ENCODE measurements at places on chromosomes 16 and 17.

GRCh38 chr17:3893720-3894116 is 865 bp upstream of the CAMKK1 start:
- no peak for DNase-seq

GRCh38 chr17:4850246-4850645 is 17.1 kb downstream of the MINK1 start:
- no peak for DNase-seq

DNA sequence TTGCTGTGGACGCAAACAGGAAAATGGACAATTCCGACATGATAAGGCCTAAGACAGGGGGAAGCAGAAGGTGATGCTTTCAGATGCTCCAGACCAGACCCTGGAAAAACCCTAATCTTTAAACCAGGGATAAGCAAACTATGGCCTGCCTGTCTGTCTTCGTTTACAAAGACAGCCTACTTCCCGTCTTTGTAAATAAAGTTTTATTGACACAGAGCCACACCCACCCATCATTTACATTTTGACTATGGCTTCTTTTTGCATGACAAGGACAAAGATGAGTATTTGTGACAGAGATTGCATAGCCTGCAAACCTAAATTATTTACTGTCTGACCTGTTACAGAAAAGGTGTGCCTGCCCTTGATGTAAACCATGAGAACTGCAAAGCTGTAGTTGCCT is 177.9 kb downstream of the WSCD1 start:
- peak; percentile 34 for DNase-seq

DNA sequence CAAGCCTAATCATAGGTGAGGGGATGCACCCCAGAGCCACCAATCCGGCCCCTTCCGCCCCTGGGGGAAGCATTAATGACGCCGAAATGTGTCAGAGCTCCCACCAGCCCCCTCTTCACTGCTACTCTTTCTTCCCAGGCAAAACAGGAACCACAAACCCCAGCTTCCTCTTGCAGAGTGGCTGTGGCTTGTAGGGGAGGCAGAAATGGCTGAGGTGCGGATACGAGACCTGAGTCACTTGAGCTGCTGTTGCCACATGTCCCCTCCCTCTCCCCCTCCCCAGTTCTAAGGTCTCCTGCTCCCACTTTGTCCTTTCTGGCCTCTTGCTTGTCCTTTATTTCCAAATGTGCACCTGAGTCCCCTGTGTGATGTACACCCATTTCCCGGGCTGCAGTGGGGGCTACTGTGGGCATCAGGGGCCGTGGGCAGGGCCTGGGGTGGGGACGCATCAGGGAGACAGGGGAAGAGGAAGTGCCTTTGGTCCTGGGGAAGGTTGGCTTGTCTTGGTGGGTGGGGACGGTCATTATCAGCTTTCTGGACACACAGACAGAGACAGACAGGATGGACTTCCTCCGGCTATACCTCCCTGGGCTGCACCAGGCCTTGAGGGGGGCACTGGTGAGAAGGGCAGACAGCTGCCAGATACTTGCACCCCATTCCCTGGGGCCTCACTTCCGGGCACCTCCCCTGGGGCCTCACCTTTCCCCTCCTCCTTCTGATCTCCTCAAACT is at the start of gene APOBR:
TSS of gene APOBR (plus strand) at position 523 of the 731 bp plus-strand sequence. CDS start at position 562, 39 bp downstream.
- DNase-seq: no peak

- no peak for DNase-seq
Observed at GRCh38 chr17:80925688-80926335, 65.8 kb upstream of the CHMP6 start.

DNA sequence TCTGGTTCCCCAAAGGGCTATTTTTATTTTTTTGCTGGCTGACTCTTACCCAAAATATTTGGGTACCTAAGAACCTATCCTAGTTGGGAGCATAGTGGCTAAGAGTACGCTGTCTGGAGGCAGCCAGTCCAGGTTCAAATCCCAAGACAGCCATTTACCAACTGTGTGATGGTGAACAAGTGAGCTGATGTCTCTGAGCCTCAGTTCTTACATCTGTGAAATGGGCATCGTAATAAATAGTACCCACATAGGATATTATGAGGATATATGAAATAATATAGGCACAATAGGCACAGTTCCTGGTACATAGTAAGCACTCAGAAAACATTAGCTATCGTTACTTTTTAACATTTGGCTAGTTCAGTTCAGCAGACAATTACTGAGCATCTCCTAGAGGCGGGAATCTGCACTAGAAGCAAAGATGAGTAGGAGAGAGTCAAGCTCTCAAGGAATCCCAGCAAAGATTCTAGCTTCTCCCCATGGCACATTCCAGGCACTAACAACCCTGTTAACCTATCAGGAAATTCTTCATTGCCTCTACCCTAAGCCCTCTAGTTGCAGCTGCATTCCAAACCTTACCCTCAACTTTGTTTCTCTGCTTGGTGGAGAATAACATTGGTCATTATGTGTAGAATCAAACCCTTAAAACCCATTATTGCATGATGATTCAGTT is 31.6 kb downstream of the GPR139 start:
- no peak for DNase-seq

DNA sequence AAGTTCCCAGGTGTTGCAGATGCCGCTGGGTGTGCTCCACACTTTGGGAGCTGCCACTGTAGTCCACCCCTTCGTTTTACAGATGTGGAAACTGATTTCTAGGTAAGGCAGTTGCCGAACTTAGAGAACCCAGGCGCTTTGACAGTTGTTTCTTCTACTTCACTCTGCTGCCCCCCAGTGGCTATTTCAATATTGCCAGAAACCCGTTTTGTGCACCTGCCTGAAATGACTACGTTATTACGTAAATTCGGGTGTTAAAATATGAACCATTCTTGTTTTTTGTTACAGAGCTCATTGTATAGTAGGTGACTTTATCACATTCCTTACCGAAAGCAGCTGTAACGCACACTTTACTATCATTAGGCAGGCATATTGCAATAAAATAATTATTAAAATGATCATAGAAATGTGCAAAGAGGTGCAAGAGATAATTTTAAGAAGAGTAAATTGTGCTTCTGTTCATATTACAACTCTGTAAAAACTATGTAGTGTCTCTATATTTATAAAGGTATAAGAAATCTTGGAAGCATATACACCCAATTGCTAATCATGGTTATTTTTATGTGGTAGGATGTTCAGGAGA is 44.9 kb downstream of the OTOA start:
- DNase-seq: peak; percentile 38

DNA sequence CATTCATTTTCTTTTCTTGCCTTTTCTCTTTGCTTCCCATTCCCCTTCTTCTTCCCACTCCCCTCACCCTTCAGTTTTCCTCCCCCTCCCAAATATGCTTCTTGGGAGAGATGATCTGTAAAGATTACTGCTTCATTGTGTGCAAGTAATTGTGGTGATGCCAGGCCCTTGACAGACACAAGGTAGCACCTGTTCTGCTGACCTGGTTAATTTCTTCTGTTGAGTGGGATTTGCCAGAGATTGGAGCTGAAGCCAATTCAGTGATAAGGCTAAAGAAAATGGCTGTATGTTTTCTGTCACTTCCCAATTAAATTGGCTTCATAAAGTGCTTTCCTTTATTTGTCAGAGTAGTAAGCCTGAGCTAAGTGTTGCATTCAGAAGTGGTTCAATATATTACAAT is 44.5 kb downstream of the AATF start:
- no peak for DNase-seq

DNA sequence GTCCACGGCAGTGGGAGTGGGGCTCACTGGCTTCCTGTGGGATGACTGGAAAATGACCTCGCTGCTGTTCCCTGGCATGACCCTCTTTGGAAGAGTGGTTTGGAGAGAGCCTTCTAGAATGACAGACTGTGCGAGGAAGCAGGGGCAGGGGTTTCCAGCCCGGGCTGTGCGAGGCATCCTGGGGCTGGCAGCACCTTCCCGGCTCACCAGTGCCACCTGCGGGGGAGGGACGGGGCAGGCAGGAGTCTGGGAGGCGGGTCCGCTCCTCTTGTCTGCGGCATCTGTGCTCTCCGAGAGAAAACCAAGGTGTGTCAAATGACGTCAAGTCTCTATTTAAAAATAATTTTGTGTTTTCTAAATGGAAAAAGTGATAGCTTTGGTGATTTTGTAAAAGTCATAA is 7.8 kb upstream of the RNF213 start:
- DNase-seq: no peak

DNA sequence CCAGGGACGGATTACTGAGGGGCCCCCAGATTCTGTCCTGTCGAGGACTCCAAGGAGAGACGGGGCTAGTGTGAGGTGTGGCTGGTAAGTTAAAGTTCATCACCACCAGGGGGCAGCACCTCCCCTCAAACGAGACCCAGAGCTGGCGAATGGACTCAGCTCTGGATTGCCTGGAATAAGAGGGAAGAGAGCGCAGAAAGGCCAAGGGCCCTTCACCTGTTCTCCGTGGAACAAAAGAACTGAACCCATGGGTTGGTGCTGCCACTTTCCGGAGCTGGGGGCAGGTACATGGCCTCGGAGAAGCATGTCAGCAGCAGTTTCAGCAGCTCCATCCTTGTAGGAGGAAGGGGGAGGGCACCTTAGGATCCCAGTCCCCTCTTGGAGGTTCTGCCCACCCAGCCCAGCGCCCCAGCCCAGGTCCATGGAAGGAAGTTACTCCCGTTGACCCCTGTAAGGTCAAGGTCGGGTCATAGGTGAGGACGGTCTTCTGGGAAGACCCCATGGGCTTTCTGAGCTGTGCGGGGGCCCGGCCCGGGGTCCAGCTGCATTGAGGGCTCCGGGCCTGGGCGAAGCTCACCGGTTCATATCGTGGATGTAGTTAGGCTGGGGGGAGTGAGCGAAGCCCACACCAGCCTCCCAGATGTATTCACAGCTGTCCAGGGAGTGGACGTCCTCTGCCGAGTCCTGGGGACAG is 10.8 kb downstream of the HID1 start:
- DNase-seq: peak; percentile 41

GRCh38 chr17:27585153-27585681 is 45.8 kb upstream of the LGALS9 start:
- DNase-seq: no peak

GRCh38 chr17:28364665-28365363 is at the start of gene SEBOX:
TSS of gene SEBOX (minus strand) at chr17:28365199. CDS start at chr17:28365151, 48 bp downstream.
- no peak for DNase-seq

GRCh38 chr17:59355702-59356325 is 24.4 kb downstream of the YPEL2 start:
- no peak for DNase-seq

DNA sequence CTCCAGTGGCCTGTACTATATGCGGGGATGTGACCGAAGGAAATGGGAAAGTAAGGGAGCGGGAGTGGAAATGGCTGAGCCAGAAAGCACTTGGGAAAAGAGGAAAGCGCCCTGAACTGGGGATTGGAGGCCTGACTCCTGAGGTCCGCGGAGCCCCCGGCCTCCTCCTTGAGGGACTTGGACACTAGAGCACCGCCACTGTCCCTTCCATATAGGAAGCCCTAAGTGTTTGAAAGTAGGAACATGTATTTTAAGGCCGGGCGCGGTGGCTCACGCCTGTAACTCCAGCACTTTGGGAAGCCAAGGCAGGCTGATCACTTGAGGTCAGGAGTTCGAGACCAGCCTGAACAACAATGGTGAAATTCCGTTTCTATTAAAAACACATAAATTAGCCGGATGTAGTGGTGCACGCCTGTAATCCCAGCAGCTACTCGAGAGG is 530 bp upstream of the ZDHHC7 start:
- no peak for DNase-seq

GRCh38 chr16:79210607-79211006 is 389.9 kb downstream of the MAF start:
- DNase-seq: no peak

DNA sequence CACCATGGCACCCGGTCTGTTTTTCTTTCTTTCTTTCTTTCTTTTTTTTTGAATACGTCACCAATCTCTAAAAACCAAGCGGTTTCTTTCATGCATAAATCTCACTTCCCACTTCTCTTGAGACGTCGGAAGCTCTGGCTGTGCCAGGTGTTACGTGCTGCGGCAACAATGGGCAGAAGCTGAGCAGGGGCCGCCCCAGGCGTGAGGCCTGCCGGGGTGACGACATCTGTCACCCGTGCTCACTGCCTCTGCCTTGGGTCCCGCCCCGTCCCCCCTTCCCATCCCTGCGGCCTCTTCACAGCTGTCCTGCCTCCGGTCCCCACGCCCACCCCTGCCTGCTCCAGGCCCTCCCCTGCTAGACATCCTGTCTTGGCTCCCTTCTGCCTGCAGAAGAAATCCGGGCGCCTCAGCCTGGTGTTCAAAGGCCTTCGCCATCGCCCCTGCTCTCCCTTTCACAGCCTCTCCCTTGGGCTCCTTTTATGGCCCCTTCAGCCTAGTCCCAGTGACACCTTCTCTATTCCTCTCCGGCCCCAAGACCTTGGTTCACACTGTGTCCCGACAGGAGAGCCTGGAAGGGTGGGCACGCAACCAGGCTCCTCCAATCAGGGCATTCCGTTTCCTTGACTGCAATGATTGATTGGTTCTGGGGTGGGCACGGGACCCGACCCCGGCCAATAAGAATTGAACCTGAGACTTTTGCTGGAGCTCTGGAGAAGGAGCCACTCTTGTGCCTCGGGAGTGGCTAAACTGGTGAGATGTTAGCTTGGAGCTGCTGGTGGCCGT is 4.8 kb downstream of the P2RX1 start:
- DNase-seq: no peak

DNA sequence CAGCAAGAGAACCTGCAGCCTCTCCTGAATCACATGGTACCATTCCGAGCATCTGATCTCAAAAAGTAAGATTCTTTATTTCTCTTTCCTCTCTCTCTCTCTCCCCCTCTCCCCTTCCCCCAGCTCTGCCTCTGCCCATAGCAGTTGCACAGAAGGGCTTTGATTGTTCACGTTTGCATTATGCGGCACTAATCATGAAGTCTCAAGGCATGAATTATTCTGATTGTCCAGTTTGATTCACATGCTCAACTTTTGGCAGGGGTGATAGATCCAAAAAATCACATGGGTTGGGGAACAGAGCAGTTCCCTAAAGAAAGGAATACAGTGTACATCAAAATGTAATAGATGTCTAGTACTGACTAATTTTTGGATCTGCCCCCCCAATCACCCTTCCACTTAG is 380.0 kb upstream of the SOX9 start:
- DNase-seq: no peak

DNA sequence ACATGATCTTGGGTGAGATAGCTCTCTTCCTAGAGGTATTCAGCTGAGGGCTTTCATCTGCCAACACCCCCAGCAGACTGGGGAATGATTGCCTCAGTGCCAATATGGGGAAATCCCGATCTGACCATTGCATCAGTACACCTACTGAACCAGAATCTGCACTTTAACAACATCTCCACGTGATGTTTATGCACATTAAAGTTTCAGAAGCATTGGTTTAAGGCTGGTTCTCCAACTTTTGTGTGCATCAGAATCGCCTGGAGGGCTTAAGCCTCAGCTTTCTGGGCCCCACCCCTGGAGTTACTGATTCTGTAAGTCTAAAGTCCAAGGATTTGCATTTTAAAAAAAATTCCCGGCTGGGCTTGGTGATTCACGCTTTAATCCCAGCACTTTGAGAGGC is 123.6 kb upstream of the MED13 start:
- no peak for DNase-seq
